Occipital lobe (tissue), 3 donors: ENCODE measurements at places on chromosomes 12 and 14. TPM values are rescaled to one million over a fixed set of nuclear protein-coding genes. Genes with fewer than 3 reads are reported as not detected.

- no peak for DNase-seq
Measured at GRCh38 chr14:77520555-77520954, 21.9 kb upstream of the ISM2 start.

GRCh38 chr12:92085040-92085735, 60.5 kb downstream of the BTG1 start:
- no peak for DNase-seq

DNA sequence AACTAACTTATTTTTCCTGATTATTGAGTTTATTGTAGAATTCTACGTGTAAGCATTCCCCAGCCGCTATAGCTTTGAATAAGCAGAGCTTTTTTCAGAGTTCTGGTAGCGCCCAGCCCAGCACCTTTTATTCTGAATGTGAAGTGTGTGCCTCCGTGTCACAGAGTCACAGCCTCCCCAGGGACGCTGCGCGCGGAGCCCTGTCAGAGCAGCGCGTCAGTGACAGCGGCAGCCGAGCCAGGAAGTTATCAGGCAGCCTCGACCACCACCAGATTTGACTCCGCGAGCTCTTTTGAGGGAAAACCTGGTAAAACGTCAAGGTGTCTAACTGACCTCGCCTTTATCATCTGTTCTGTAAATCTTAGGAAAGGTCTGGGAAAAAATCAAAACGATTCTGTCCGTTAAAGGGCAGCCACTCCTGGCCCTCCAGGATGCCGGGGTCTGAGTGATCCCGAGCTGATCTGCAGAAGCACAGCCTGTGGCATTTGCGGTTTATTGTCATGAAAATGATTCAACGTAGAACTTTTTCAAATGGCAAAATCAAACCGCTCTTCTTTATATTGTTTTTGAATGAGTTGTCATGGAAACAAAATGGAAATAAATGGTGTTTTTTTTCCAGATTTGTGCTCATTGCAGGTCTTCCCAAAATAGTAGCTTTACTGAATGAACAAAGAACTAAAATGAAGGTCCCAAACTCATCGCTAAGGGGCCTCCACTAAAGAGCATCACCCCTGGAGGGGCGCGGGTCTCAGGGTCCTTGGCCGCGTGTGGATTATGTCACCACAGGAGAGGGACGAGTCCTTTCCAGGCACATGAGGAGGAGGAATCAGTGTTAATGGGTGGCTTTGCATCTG, 43.1 kb upstream of the MMP17 start:
- DNase-seq: no peak

DNA sequence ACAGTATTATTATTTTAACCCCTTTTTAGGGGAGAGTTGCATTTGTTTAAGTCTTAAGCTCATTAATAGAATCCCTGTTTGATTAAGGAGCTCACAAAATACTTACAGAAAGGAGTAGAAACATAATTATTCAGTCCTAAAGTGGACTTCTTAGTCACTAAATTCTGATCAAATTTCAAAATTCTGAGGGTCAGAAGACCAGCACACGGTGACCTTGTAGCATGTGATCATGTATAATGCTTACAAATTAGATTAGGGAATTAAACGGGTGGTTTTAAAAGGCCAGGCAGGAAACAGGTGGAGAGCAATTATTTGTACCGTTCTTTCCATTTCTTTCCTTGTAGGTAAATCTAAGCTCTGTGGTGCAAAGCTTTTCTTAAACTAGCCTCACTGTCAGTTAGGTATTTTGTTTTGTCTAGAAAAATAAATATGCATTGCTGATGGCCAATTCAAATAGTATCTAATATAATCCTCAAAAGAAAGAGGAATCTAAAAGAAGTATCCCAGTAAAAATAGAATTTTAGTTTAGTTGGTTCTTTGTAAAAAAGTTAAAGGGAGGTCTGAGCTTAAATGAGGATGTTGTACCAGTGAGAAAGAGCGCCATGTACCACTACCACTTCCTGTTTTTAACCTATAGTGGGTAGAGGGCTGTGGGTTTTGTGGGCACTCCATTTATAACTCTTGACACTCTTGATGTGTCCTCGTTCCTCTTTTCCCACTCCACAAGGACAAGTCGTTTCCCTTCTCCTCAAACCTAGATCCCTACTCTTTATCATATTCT, 51.1 kb downstream of the SLC38A1 start:
- DNase-seq: no peak

DNA sequence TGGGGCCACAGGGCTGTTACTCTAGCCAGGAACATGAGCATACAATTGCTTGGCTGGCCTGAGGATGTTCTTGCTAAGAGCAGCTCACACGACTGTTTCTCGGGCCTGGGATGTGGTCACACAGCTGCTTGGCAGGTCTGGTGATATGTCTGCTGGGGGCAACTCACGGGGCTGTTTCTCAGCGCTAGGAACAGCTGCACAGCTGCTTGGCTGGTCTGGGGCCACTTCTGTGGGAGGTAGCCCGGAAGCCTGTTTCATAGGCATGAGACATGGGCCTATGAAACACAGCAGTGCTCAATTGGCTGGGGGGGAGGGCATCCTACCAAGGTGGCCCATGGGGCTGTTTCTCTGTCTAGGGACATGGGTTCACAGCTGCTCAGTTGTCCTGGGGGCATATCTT, 73.4 kb upstream of the DDHD1 start:
- no peak for DNase-seq

GRCh38 chr14:34181338-34181737, 230.5 kb upstream of the EGLN3 start:
- DNase-seq: no peak

DNA sequence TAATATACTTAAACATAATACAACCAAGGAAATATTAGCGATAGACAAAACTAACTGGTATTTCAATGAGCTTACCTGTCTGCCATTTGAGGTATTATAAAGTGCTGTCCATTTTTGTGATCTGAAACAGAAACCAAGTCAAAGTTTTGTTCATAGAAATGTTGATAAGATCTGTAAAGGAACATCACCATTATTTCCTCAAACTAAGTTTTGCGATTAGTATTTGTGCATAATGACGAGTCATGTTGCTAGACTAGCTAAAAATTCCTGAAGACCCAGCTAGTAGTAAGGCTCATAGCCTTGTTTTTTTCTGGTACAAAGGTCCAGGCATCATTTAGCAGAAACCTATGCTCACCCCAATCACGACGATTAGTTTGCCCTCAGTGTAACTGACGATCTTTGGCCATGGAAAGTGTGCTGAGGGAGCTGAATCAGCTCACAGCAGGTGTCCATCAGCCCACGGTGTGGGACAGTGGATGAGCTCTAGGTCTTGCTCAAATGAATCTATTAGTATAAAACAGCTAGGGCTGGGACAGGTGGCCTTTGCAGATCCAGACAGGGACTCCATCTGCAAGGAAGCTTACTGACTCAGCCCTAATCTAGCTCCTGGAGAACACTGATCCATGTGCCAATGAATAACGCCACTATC, 28.7 kb downstream of the GIT2 start:
- DNase-seq: no peak

DNA sequence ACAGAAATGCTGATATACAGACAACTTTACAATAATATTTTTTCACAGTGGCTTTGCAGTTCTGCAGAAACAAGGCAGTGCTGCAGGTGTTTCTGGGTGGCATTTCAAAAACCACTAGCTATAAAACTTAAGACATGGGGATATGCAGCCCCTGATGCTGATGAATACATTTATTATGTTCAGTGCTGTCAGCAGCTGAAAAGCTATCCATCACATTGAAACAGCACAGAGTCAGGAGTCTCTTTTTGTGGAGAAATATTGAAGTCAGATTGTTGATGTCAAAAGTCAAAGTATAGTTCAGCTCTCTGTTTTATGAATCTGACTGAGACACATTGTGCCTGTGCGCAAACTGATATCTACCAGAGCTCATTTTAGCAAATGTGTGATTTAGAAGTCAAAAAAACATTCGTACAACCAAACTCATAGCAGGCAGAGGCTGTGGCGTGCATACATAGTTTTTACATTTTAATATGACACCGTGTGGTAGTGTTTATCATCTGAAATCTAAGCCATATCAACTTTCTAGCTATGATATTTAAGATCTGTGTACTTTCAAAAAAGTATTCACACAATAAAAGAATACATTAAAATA, 467.6 kb downstream of the PRKD1 start:
- no peak for DNase-seq

DNA sequence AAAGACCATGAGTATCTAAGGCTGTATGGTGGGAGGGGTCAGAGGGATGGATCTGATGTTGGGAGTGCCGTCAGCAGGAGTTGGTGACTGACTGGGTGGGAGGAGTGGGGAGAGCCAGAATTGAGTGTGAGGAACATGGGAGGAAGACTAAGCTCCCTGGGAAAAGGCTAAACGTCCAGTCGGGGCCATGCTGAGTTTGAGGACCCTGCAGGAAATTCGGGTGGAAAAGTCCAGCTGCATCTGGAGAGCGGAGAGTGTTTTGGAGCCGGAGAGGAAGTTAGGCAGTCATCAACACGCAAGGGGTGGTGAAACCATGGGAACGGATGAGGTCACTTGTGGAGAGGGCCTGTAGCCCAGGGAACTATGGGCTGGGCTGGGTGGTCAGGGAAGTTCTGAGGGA, 60.9 kb downstream of the ELK3 start:
- no peak for DNase-seq

- DNase-seq: no peak
Measured at GRCh38 chr14:75522224-75522982, at the start of gene BATF. Gene BATF, plus strand, starts transcription at chr14:75522469. Its CDS starts 214 bp downstream, at chr14:75522683.

DNA sequence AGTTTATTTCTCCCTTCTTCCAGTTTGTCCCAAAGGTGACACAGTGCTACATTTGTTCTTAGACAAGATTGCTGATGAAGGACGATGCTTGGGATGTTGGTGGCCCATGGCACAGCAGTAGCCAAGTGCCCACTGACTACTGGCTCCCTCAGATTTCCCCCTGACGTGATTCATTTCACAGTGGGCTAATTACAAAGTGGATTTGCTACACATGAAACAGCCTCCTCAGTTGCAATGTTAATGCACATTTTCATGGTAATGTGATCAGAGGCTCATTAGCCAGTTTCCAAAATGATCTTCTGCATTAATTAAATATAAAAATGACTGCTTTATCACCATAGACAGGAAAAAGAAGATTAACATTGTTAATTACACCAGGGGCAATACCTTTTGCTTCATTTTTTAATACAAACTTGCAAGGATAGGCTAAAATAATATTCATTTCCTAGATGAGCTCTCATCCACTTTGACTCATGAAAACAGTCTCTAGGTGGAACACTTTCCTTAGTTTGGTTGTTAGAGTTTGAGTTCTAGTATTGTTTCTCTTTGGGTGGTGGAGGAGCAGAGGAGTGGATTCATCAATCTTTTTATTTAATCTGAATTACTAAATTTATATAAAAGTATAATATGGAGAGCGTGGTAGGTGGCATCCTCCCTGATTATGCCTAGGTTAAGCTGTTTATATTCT, 250.9 kb downstream of the PDZRN4 start:
- DNase-seq: no peak

GRCh38 chr12:131162113-131162512, 208.4 kb downstream of the ADGRD1 start:
- no peak for DNase-seq

DNA sequence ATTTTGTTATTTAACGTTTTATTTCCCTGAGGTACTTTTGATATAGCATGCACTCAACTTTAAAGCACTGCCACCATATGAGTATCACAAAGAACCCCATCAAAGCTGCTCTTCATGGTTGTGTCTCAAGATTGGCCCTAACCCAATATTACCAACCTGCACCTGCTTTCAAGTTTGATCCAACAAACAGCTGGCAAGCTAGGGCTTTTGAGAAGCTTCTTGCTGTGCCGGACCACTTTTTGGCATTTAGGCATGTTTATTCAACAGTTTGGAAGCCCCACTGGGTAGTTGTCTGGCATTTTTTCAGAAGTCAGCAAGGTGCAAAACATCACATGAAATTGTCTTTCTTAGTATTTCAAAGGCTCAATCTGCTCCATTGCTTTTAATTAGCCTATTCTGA, 137.2 kb upstream of the PLEKHA5 start:
- no peak for DNase-seq

DNA sequence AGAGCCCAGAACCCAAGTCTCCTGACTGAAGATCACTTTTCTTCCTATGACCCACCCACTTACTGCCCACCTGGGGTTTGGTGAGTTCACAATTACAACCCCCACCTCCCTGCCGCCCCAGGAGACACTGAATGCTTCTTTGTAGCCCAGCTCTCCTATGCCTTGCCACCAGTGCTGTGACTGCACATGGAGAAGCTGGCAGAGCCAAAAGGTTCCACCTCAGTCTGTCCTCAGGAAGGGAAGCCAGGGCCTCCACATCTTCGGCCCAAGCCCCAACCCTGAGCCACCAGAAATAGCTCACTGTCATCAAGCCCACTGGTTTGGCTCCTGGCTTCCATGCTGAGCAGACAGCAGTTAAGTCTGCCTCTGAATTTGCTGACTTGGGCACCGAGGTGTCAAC, 25.6 kb downstream of the OTUB2 start:
- no peak for DNase-seq

- no peak for DNase-seq
Measured at GRCh38 chr12:57456145-57456700, 1.1 kb downstream of the INHBE start.

GRCh38 chr12:8734873-8735381, 37.1 kb downstream of the RIMKLB start:
- no peak for DNase-seq

DNA sequence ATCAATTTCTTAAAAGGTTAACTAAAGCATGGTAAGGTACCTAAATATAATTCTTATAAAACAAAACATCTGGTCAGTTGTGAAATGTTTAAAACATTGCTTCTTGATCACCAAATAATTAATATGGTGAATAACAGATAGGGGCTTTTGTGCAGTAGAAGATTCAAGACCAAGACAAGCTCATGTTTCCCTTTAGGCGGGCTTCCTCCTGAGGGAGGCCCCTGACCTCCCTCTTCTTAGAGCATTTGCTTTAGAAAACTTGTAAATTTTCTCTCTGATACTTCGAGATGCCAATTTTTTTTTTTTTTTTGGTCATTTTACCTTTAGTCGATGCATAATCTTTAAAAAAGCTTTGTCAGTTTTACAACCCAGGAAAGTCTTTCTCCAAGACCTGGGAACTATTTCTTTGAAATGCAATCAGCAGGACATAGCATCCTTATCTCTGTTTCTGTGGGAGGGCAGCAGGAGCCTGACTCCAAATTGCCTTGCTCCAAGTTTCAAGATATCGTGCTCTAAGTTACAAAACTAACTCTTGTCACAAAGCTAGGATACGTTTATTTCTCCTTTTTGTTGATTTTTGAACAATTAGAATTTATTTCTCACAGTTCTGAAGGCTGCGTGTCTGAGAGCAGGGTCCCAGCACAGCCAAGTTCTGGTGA, 66.6 kb upstream of the BICD1 start:
- no peak for DNase-seq

DNA sequence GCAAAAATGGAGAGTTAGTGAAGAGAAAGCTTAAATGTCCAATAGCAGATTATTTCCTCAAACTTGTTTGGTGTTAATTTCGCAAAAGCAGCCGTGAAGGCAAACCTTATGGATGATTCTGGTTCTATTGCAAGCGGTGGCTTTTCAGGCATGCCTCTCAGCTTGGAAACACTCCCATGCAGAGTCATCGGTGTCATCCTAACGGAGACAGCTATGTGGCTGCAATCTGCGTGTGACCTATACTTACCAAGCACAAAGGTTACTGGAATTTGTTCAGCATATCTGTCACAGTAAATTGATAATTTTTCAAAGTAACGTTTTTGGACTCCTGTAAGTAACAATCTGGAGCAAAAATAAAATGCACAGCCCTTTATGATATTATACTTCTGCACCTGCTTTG, 5.0 kb downstream of the BEST3 start:
- no peak for DNase-seq

RERGL gene
- 1.7 TPM for total RNA-seq

ZFYVE21 gene
- 37.7 TPM for total RNA-seq

VASH1 gene
- total RNA-seq: 90.8 TPM

FKBP3 gene
- 97.9 TPM for total RNA-seq

CLEC14A gene
- total RNA-seq: 4.5 TPM
